Activated T-helper 1 cell treated with anti-CD3 and anti-CD28 coated beads, Interleukin-2, amount 50 U/mL, for 16 hours (primary cell): ENCODE measurements at places on chromosomes 3 and 15.

GRCh38 chr3:125231895-125232294 is 19.3 kb upstream of the SLC12A8 start:
- no peak for DNase-seq

DNA sequence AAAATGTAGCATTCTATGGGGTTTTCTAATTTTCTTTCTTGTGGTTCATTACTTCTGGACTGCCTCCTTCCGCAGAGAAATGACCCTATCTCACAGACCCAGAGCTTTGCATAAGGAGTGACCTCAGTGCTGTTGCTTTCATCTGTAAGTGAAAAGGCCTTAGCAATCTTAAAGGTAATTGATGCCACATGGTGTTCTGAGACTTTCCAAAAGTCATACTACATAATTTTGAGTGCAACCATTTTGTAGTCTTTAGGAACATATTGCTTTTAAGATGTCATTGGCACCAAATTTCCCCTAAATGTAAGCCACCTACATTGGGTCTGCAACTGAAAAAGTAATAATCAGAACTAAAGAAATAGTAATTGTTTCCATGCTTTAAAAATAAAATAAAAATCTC is 9.2 kb upstream of the HHLA2 start:
- DNase-seq = no peak

DNA sequence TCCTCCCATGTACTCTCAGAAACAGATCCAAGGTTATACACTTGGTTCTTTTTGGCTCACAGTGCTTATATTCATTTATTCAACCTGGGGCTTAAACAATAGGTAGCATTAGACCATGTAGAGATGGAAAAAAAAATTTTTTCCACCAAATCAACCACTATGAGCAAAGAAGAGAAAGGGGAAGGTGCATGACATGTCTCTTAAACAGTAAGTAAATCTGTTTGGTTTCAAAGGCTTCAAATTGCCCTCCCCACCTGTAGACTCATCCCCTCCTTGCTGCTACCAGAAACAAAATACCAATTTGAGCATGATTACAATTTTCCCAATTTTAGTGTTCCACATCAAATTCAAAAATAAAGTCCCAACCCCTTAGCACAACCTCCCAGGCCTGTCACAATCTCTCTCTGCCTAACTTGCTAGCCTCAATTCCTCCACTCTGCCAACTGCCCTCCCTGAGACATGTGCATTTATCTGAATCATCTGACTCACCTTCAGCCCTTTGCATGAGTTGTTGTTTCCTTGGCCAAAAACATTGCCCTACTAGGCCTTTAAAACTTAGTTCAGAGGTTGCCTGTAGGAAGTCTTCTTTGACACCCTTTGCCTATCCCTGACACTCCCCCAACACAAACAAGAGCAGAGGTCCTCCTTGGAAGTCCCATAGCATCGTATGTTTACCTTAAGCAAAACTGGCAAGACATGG is 30.3 kb upstream of the TSC22D2 start:
- no peak for DNase-seq

DNA sequence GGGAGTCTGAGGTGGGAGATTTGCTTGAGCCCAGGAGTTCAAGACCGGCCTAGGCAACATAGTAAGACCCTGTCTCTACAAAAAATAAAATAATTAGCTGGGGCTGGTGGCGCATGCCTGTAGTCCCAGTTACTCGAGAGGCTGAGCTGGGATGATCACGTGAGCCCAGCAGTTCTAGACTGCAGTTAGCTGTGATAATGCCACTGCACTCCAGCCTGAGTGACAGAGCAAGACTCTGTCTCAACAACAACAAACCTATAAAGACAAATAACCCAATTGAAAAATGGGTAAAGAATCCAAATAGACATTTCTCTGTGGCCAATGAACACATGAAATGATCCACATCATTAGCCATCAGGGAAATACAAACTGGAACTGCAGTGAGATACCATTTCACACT is 1.1 kb upstream of the RPL32 start:
- no peak for DNase-seq

DNA sequence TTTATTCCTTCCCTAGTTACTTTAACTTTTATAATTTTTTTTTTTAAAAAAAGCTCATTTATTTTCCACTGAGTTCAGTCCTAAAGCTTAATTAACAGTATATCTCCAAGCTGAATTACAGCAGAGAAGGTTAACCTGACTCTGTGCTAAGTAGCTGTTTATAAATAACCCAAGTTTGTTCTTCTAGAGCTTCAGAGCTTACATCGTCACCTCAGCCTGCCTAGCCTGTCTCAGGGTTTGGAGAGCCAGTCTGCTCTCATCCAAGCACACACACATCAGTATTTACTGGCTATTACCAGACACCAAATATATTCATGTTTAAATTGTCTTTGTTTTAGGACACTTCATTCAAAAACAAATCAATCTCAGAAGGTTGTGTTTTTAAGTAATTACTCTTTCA is 154.9 kb downstream of the CDIN1 start:
- DNase-seq = no peak

DNA sequence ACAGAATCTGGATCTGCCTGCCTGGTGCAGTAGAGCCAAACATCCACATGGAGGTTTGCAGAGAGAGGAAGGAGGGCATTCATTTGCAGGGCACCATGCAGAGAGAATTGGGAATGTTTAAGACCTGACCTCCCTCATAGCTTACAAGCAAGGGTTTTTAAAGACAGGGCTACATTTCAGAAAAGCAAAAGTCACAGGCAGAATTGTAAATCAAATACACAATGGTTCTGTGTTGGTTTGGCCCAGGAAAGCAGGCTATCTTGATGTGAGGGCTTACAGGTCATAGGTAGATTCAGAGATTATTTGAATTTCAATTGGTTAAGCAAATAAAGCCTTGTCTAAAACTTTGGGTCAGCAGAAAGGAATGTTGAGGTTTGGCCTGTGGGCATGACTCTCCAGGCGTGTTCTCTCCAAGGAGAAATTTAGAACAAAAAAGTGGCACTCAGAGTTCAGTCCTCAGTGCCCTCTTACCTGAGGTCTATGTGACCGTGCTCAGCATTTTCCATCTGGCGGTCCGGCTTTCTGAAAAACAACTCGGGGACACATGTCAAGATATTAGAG is 91.5 kb downstream of the CD47 start:
- no peak for DNase-seq

DNA sequence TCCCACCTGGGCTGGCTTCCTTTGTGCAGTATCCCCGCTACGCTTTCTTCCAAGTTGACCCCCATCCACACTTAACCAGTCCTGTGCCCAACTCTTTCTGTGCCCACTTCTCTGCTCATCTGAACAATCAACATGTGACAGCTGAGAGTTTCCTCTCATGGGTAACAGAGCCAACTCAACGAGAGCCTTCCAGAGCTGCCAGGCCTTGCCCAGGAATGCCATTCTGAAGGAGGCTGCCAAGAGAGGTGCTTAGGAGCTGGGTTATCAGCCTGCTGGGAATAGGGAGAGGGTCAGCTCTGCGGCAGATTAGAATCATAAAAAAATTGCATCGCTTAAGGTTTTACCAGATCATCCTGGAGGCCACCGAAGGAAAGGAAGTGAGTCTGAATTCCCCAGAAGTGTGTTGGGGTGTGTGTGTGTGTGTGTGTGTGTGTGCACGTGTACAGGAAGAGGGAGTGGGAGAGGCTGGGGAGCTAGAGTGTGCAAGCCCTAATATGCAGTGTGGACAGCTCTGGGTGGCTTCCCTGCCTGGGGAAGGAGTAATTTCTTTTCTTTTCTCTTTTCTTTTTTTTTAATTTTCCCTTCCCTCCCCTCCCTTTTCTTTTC is 66.7 kb downstream of the ITGA11 start:
- no peak for DNase-seq

GRCh38 chr3:189512821-189513220 is 118.4 kb upstream of the TP63 start:
- DNase-seq = no peak

- DNase-seq = no peak
Measured at GRCh38 chr15:40942337-40942854, 10.9 kb upstream of the CHAC1 start.

DNA sequence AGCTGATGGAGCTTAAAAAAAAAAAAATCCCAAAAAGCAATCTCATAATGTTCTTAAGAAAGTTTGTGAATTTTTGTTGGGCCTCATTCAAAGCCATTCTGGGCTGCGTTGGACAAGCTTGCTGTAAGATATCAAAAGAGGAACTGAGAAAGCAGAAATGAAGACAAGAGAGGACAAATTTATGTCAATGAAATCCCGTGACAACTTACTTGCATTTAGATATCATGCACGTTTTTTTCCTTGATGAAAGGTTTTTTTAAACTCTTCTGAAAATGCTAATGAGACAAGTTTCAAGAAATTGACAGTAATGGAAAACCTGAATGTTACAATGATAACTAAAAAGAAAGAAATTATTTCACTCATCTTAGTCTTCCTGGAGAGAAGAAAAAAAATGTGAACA is 662.9 kb downstream of the SQOR start:
- no peak for DNase-seq

GRCh38 chr3:80424951-80425350 is 657.2 kb upstream of the ROBO1 start:
- no peak for DNase-seq

- no peak for DNase-seq
Measured at GRCh38 chr3:152346740-152347139, 78.0 kb downstream of the MBNL1 start.
